ENCODE measurements at places on chromosomes 4 and X. TPM values are rescaled to one million over a fixed set of nuclear protein-coding genes. Genes with fewer than 3 reads are reported as not detected.

Gene TMEM31
- not detected for total RNA-seq

Gene MAGEA3
- not detected for total RNA-seq

Gene AWAT2
- 0.21 TPM for total RNA-seq

Gene CLDN34
- 0.46 TPM for total RNA-seq

Gene GABRE
- total RNA-seq = 6.1 TPM

Gene ATP2B3
- total RNA-seq = 0.07 TPM

Gene IL2
- total RNA-seq = not detected

Gene BTK
- total RNA-seq = 0.13 TPM

Gene ART3
- not detected for total RNA-seq

Gene FAM120C
- total RNA-seq = 11.4 TPM

Gene KCND1
- 1.3 TPM for total RNA-seq

Gene MRPL1
- 38.6 TPM for total RNA-seq

Gene RHOXF2
- total RNA-seq = not detected

Gene ESX1
- not detected for total RNA-seq

All from endothelial cell of umbilical vein (primary cell).